OCI-LY7 (cell line): ENCODE measurements at places on chromosomes 16 and 17. TPM values are rescaled to one million over a fixed set of nuclear protein-coding genes. Genes with fewer than 3 reads are reported as not detected.

The NAA60 gene
- total RNA-seq: 40.1 and 51.1 TPM in 2 replicates

The CCL16 gene
- total RNA-seq: not detected in 2 replicates

The IKZF3 gene
- total RNA-seq: 125 and 134 TPM in 2 replicates

The SLC5A10 gene
- not detected in 2 replicates for total RNA-seq

The TEKT5 gene
- 0.74 and 1.00 TPM in 2 replicates for total RNA-seq

The GRIN2C gene
- 0.55 and 0.61 TPM in 2 replicates for total RNA-seq

The ABCA8 gene
- not detected in 2 replicates for total RNA-seq

The NPIPB8 gene
- total RNA-seq: 1.6 and 2.7 TPM in 2 replicates

The TERB1 gene
- total RNA-seq: 0.17 TPM in 1 of 2 replicates, not detected in the other

DNA sequence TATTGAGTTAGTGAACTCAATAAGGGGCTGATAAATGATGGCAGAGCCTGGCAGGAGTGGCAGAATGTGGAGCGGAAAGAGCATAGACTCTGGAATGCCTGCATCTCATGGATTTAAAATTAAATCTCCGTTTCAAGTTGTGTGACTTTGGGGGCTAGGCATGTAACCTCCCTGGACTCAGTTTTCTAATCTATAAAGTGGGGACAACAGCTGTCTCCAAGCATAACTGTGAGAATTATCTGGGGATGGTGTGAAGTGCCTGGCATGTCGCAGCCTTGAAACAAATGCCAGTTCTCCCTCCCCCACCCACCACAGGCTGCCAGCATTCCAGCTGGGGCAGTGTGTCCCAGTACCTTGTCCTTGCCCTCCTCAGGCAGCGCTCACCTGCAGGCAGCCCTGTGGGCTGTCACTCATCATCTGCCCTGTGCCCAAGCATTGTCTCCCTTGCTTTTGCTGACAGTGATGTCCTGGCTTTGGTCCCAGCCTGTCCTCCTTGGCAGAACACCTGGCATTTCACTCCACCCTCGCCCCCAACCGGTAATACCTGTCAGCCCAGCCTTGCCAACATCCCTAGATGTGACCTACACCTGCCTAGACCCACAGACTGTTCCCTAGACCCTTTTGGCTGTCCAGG lies 129.6 kb downstream of the MRM1 start:
- DNase-seq: no peak

GRCh38 chr16:49009204-49009603 lies 272.4 kb downstream of the CBLN1 start:
- no peak for DNase-seq

DNA sequence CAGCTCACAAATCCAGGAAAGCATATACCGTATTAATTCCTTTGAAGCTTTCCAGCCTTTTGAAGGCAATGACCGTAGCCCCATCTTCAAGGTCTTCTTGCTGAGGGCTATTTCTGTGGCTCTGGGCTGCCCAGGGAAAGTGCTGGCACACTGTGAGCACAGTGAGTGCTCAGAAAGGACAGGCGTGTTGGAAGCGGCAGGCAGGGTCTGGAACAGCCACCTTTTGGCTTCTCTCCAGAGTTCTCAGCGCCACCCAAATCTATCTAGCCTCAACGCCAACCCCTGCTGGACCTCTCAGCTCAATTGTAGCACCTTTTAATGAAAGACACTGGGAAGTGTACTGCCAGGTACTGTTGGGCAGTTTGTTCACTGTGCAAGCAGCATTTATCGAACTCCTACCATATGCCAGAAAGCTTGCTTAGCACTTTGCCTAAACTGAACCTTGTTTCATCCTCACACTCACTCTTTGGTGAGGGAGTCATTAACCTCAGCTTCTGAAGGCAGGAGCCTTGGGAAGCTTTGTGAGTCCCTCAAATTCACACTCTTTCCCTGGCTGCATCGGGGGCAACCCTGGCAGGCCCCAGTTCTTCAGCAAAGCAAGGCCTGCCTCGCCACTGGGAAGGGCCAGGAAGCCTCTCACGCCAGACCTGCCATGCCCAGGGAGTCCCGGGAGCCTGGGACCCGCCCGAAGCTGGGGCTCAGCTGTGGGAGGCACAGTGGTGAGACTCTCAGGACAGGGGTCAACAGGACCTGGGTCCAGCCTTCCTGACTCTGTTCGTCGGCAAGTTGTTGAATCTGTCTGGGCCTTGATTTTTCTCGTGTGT lies 13.5 kb upstream of the CIBAR2 start:
- DNase-seq: no peak

DNA sequence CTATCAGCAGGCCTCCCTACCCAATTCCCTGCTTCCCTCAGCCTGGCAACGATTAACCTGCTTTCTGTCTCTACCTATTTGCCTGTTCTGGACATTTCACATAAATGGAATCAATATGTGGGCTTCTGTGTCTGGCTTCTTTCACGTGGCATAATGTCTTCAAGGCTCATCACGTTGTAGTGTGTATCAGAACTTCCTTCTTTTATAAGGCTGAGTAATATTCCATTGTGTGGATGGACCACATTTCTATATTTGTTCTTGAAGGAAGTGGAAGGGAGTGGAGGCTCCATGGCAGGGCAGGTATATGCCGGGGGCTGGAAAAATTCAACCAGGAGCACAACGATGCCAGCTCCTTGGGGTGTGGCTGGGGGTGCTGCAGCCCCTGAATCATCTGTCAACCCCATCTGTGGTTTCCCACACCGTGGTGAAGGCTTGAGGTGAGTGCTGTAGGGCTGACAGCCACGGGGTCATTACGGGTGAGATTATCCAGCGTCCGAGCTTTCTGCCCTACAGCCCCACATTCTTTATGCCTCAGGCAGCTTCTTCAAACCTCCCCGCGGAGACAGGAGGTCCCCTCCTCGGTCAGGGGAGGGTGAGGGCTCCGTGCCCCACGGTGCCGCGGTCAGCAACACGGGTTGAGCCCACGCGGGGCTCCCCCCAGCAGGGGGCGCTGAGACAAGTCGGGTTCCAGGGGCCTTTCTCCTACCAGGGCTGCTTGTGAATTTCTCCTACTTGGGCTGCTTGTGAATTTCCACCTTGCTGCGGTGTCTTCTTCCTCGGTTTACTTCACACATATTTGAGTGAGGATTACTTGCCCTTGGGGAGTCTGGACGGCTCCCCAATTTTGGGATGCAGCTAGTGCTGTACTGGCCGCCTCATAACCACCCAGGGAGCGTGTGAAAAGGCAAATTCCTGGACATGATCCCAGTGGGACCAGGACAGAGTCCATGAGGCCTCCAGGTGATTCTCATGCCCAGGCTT lies 18.3 kb upstream of the WFIKKN2 start:
- peak; percentile 54 for DNase-seq

DNA sequence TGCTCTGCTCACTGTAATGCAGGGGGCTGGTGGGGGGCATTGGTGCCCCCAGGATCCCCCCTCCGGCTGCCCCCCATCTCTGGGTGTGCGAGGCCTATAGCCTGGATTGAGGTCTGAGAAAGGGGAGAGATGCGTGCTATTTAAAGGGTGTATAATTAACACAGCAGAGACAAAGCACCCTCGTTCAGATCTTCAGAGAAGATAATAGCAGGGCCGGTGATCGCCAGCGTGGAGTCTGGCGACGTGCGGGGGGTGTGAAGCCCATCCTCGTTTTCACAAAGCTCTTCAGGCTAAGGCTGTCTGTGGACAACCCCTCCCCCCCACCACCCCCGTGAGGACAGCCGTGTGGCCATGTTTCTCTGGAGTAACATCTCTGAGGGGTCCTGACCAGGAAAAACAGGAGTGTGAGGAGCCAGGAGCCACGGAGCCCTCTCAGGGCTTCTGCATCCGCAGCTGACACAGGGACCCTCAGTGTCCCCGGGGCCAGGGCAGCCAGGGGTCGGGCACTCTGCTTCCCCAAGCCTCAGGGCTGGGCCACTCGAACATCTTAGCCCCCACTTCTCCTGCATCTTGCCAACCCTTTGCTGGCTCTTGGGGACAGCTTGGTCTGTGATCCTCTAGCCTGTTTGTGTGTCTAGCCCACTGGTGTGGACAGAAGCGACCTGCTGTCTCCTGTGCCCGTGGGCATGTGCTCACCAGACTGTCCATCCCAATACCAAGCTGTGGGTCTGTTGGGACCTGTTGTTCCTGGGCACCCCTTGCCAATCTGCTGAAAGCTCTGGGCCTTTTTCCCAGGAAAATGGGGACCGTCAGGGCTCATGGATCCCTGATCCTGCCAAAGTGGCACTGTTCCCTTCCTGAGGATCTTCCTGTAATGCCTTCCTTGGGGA lies 58.9 kb downstream of the BAIAP2 start:
- no peak for DNase-seq

DNA sequence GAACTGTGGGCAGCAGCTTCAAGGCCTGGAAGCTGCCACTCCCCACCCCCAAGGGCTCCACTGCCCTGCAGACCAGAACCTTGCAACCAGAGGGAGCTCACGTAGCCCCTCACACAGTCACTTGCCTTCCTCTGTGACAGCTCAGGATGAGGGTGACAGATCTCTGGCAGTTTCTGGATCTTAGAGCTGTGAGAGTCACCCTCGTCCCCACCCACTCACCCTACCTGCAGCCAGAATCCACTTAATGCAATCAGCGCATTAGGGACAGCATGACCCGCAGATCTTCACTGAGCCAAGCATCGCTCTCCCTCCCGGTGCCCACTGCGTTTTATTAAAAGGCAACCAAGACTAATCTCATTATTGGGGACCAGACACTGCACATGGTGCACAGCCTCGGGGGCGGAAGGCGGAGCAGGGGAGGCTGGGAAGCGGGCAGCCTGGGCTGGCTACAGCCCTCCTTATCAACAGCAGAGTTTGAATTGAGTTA lies 3.5 kb downstream of the CYB561 start:
- DNase-seq: peak; percentile 45

GRCh38 chr17:34675143-34675542 lies 95.8 kb downstream of the TMEM132E start:
- no peak for DNase-seq

DNA sequence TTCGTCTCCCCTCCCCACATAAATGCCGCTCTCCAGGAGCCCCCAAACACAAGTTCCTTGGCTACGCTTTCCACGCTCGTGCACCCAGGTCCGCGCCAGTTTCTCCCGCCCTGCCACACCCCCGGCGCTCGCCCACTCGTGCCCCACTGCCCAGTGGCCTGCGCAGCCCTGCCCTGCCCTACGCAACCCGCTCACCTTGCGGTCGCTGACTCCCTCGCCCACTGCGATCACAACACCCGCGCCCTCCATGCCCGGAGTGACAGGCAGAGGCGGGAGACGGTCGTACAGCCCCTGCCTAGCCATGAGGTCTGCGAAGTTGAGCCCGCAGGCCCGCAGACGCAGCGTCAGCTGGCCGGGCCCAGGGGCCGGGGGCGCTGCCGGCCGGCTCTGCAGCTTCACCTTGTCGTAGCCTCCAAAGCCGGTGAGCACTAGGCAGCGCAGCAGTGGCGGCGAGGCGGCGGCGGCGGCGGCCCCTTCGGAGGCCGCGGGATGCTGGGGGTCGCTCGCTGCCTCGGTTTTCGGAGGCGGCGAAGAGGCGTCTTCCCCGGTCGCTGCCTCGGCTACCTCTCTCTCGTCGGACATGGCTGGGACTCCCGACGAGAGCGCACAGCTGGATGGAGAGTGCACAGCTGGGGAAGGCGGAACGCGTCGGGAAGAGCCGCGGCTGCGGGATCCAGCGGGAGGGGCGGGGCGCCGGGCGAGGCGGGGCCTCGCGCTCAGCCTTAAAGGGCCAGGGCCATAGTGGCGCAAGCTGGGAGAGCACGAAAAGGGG lies at the start of gene VAT1:
Gene VAT1 (minus strand): TSS at position 645 of the 772 bp plus-strand sequence. CDS start 63 bp downstream, at position 582.
- peak; percentile 71 for DNase-seq

GRCh38 chr17:18241229-18241871 lies 15.9 kb downstream of the LLGL1 start:
- no peak for DNase-seq

GRCh38 chr17:27613433-27613832 lies 17.6 kb upstream of the LGALS9 start:
- no peak for DNase-seq

DNA sequence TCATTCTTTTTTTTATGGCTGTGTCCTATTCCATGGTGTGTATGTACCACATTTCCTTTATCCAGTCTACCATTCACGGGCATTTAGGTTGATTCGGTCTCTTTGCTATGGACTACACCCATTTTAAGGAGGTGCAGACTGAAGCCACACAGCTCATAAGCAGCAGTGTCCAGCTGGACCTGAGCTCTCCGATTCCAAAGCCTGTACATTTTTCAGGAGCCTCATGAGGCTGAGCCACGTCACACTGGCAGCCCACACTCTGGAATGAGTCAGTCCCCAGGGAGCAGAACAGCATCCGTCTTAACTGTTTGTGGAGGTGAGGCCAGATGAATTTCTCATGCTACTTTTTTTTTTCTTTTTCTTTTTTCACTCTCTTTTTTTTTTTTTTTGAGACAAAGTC lies 116.1 kb downstream of the C16orf95 start:
- DNase-seq: no peak

GRCh38 chr16:51453251-51453650 lies 302.2 kb upstream of the SALL1 start:
- DNase-seq: no peak

GRCh38 chr17:27576477-27577083 lies 54.4 kb upstream of the LGALS9 start:
- no peak for DNase-seq

DNA sequence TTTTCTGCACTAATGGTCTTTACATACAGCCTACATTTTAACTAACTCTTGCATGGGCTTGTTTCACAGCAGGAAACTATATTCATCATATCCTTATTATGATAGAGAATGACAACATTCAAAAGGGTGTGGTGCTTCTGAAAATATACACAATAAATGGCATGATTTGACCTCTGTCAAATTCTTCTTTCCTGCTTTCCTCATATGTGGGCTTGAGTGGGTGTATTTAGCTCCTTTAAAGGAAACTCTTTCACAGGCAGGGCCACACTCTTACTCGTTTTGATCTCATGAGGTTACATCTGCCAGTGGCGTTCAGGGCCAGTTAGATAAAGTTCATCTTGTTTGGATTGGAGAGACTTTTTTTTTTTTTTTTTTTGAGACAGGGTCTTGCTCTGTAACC lies 6.1 kb downstream of the SLC35G3 start:
- no peak for DNase-seq

DNA sequence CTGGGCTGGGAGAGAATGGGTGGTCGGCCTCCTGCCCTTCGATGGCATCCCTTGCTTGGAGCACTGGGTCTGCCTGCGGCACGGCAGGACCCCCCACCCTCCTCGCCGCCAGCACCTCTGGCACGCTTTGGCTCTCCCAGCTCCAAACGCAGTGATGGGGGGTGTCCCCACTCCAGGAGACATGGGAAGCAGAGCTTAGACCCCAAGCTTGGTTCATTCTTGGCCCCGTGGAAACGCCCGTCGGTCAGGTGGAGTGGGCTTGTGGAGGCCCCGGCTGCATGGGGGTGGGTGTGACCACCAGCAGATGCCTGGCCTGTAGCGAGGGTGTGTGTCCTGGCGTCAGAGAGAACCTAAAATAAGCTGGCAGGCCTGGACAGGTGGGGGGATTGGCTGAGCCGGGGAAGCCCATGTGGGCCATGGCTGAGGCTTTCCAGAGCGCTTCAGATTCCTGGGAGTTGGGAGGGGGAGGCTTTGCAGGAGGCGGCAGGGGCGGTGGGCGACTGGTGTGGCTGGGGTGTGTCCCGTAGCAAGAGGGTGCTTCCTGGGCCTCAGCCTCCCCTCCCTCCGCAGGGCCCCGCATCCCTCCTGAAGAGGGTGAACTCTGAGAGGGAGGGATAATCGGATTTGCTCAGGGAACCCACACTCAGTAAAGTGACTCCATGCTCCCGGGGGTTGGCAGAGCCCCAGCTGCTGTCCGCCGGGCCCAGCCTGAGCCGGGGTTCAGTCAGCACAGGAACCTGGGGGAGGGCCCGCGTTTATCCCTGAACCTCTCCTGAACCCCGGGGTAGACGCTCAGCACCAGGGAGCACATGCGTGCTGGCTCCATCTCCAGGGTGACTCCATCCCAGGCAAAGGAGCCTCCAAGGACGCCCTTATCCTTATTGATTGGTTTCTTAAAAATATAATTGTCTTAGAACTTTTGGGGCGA lies 3.4 kb downstream of the CACNA1H start:
- DNase-seq: no peak

GRCh38 chr17:79036181-79036580 lies 12.2 kb downstream of the C1QTNF1 start:
- DNase-seq: no peak

GRCh38 chr17:55340176-55340575 lies 75.4 kb downstream of the HLF start:
- no peak for DNase-seq
